ENCODE measurements at places on chromosomes 11 and 22.
A peak's percentile ranks its signal among the peaks of the same experiment; 100 is the strongest.

DNA sequence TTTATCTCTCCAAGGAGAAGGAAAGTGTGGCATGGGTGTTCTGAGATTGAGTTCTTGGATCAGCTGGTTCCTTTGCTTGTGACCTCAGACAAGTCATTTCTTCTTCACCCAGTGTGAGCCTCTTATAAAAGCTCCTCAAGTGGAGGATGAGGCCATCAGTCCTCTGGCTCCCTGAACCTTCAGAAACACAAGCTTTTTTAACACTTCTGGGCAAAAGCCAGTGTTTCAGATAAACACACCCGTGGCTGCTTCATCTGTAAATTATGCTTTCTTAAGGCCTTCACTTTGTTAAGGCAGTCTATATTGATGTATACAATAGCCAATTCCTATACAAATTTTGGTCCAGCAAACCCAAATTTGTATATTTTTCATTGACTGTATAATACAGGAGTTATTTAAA, 179.9 kb downstream of the DBX1 start:
- no peak for DNase-seq

- DNase-seq, result no peak
These were observed 742.2 kb downstream of the NELL1 start for GRCh38 chr11:21411597-21411996.

DNA sequence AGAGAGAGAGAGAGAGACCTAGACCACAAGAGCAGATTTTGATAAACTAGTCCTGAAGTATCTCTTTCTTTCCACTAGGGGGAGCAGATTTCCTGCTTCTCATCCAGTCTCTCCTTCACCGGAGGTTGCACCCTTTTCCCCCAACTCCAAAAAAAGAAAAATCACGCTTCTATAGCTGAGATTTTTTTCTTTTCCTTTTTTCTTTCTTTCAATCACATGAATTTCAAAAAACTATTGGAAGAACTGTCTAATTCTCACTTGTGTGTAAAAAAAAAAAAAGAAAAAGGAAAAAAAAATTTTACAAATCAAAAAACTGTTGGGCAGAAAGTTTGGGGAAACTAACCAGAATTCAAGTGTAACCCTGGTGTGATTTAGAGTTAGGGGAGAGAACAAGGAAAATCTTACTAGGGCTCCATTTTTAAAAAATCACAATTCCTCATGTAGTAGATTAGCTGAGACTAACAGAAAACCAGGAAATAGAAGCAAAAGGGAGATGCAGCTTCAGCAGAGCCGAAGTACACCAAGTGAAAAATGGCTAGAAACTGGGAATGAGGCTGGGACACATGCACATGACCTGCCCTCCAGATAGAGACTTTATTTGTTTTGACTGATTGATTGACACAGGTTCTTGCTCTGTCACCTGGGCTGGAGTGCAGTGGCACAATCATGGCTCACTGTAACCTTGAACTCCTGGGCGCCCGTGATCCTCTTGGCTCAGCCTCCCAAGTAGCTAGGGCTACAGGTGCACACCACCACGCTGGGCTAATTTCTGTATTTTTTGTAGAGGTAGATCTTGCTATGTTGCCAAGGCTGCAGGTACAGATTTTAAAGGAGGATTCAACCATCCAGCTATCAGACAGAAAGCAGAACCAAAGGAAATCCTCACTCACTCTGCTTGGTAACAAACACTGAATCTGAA, 27.1 kb downstream of the SDHD start:
- peak; percentile 72 for DNase-seq

DNA sequence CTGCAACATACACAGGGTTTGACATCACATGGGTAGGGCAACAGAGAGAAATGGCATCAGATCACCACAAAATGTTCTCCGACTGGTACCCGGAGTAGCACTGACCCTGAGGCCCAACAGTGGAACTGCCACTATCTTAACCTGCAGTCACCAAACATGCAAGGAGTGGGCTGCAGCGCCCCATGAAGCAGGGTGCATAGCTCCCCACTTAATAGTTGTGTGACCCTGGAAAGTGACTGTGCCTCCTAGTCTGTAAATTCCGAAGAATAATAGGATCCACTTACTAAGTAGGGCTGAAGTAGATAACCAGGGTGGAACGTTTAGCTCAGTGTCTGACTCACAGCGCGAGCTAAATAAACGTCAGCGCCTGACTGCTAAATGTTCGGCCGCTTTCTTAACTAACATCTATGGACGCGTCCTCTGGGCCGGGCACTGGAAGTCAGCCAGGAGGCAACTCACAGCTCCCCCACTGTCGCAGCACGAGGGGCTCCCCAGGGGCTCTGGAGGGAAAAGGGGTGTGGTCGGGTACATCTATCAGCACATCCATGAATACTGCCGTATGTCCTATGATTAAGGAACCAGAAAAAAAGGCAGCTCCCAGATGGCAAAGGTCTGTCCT, 777 bp downstream of the LTO1 start:
- DNase-seq, result peak; percentile 19

DNA sequence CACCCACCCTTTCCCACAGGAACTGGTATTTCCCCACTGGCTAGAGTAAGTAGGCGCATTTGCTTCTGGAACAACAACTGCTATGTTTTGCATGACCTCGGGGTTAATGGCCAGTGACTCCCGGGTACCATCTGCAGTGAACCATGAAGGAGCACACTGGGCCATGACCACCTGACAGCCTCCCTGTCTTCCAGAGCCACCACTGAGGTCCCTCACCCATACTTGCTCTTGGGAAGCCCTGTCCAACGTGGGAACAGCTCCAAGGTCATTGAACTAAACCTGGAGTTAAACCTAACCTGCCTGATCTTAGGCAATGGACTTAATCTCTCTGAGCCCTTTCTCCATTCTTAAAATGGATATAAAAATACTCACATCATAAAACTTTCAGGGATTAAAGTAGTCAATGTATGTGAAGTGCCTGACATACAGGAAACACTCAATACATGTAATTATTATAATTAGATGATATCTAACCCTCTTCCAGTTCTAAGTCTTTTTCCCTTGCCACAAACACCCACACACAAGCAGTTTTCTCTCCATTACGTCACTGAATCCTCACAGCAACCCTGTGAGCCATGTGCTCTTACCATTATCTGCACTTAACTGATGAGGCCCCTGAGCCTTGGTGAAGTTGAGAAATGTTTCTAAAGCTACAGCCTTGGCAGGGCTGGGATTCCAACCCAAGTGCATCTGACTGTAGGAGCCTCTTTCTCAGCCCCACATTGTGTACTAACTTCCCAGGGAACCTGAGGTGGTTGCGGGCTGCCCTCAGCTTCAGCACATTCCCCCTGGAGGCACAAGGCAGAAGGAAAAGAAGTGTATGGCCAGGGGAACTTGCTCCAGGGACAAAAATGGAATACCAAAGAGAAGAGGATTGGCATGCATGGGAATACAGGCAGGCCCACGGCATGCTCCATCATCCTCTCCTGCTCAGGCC, 74.5 kb upstream of the NCAM1 start:
- DNase-seq, result no peak

- DNase-seq, result no peak
These were observed 14.0 kb downstream of the P4HA3 start for GRCh38 chr11:74297484-74297883.

DNA sequence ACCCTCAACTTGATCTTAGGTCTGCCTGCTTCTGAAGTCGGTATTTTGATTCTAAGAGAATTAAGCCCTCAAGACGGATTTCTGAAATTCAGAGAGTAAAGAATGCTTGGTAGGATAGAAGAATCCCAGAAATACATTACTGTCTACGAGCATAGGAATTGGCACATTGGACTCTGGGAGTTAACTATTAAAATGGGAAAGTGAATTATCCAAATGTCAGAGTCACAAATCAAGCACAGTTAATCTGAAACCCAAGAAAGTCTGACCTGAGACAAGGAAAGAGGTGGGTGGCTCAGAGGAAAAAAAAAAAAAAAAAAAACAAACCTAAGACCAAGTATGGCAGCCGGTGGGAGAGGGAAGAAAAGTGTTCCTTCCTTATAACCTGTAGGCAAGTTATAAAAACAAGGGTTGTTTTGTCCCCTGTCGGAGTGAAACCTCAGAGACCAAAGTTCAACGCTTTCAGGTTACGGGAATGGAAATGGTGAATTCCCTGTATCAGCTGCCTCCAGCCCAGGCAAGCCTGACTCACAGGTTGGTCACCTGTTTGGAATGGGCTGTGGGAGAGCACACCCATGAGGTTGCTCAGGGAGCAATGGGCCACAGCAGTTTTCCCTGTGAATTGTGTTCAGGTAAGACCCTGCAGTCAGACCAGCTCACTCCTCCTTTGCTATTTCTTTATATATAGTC, 139.0 kb downstream of the ETS1 start:
- no peak for DNase-seq

DNA sequence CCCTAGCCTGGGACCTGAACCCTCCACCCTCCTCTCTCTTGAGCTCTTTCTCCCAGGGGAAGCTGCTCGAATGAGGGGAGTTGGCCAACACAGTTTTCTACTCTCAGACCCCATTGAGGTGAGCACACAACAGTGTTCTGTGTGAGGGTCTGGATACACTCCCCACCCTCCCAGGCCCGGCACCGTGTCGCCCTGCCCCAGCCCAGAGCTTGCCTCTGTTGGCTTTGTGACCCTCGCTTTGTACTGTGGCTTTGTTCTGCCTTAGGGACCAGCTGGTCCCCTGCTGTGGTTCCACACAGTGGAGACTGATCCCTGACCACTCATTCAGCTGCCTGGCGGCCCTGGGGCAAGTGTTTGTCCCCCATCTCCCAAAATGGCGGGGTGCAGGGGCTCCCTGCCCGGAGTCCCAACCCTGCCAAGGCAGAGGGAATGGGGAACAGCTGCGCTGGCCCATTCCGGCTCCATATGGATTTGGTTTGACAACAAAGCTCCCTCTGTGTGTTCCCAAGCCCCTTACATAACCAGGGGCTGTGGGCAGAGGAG, 8.3 kb downstream of the ST3GAL4 start:
- DNase-seq, result no peak

- DNase-seq, result no peak
These were observed 187.1 kb downstream of the ARHGAP42 start for GRCh38 chr11:100874203-100874602.

- DNase-seq, result no peak
These were observed 30.1 kb upstream of the ALDH3B2 start for GRCh38 chr11:67704524-67704923.

- DNase-seq, result no peak
These were observed 199.2 kb upstream of the CTSC start for GRCh38 chr11:88536616-88537265.

DNA sequence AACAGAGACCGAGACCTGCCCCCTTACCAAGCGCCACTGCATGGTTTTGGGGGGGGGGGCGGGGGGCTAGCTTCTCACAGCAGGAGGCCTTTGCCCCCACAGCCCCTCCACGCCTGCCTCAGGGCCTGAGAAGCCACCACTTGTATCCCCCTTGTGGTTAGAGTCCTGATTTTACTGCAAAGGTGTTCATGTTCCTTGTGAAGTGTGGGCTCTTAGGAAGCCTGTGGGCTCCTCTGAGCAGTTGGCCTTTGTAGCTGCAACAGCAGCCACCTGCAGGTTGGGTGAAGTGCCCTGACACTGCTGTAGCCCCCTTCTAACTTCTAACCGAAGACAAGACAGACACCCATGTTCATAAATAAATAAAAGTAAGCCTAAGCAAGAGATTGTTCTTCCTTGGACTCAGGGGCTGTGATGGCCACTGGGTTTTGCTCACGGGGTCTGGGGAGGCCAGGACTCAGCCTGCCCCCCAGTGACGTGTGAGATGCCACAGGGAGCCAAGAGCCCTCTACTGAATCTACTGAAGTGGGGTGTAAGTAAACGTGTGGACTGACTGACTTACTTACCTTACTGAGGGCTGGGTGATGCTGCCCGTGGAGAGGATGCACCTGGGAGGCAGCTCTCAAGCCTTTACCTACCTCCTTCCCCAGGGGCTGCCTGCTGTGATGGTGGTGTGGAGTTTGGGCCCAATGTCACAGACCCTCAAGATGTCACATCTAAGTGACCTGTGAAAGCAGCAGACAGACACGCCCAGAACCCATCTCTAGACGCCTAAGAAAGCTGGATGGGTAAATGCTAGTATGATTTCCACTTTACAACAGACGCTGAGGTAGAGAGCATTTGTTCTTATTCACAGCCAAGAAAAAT, 25.8 kb downstream of the USP35 start:
- DNase-seq, result no peak
